ENCODE measurements at places on chromosomes 6 and 20.

- no peak for DNase-seq
Observed at GRCh38 chr20:32116079-32116521, 6.6 kb downstream of the TM9SF4 start.

DNA sequence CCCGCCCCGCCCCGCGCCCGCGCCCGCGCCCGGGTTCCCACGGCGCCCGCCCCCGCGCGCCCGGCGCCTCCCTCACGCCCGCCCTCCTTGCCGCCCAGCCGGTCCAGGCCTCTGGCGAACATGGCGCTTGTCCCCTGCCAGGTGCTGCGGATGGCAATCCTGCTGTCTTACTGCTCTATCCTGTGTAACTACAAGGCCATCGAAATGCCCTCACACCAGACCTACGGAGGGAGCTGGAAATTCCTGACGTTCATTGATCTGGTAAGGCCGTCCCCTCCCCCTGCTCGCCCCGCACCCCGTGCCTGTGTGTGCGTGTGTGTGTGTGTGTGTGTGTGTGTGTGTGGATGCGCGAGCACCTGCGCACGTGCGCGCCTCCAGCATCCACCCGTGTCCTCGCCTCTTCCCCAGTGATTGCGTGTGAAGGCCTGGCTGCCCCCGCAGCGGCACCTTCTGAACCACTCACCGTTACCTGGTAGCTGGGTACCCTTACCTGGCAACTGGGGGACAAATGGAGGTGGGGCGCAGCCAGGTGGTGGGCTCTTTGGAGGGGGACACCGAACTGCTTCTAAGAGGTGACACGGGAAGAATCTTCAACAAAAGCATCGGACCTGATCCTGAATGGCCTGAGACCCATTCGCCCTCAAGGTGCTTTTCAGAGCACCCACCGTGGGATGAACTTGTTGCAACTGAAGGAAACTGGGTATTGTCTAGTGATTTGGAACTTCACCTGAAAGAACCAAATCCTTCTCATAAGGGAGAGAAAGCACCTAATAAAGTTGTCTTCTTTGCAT lies at the start of gene AIG1:
TSS of gene AIG1 (plus strand) at position 84 of the 791 bp plus-strand sequence. CDS start at position 121, 37 bp downstream.
- DNase-seq = no peak

DNA sequence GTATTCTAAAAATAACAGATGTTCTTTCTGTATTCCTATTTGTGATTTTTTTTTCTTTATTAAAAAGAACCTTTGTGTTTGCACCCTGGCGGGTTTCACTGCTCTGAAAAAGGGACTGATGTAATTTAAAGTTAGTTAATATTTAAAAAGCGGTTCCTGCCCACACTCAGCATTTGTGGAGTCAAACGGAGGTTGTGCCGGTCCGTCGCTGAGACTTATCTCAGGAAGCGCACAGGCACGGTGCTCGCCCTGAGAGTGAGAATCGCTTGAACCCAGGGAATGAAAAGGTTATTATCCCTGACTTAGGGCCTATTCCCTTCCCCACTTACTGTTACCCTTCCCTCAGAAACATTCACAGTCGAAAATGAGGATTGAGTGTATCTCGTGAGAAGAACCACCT lies 366.7 kb downstream of the THBS2 start:
- DNase-seq = no peak

DNA sequence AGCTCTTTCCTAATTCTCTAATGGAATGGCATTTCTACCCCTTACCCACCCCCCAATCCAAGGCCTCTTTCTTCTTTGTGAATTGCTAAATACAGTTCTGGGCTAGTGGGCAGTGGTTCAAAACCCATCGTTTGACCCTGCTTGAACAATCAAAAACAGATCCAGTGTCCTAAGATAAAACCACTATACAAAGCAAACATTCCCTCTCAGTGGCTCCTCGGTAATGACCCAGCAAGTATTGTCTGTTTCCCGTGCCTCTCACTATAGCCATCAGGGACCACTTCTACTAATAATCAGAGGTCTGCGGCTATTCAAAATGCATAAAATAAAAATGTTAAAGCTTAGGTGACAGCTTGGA lies 143.5 kb upstream of the AKAP12 start:
- no peak for DNase-seq

- DNase-seq = no peak
Observed at GRCh38 chr20:45111799-45112471, 3.0 kb downstream of the WFDC5 start.
